CD4-positive, alpha-beta T cell treated with Interleukin-15 for 1 hour (primary cell): ENCODE measurements at places on chromosomes 13 and 19.

DNA sequence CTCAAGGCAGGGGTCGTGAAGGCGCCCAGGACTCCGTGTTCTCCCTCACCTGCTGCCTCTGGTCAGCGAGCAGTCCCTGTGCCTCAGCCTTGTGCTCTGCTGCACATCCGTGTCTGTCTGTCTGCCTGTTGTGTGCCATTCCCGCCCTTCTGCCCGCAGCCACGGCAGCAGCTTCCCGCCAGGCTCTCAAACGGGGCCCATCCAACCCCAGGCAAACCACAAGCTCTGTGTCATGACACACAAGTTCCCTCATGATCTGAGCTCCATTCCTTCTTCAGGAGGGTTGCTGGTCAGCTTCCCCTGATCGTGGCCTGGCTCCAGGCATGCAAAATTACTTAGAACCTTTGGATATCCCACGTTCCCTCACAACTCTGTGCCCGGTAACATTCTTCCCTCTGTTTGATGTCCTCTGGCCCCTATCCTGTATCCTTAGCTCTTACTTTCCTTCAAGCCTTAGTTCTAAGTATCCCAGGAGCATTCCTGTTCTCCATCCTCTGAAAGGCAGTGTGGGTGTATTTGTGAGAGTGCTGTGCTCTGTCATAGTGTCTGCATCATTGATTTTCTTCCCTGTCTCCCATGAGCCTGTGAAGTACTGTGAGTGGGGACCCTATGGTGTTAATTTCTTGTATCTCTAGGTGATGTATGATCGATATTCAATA lies 3.2 kb downstream of the GPR183 start:
- DNase-seq = peak; percentile 70

DNA sequence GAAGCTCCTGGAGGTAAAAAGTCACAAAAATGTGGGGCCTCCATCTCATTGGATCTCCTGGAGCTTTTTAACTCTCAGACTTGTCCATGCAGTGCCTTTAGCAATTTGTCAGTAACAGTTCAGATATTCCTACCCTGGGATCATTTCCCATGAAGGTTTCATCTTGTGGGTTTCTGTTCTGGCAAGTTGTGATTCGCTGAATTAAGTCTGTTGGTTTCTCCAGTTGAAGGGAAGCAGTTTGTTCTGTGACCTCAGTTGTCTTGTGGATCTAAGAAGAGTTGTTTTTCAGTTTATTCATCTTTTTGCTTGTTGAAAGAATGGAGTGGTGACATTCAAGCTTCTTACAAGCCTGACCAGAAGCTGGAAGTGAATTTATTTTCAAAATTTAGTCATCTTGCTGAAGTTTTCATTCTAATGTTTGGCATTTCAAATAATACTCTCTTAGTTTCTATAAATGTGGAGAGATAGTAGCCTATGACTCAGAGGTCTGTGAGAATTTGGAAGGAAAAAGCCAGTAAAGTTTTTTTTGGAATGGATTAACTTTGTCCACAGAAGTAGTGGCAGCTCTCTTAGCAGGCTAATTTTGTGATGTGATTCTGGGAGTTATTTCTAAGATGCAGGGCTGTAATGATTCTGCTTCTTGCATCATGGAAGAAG lies 120.1 kb upstream of the CSNK1A1L start:
- DNase-seq = no peak

- no peak for DNase-seq
Observed at GRCh38 chr13:83710133-83710515, 172.2 kb downstream of the SLITRK1 start.

DNA sequence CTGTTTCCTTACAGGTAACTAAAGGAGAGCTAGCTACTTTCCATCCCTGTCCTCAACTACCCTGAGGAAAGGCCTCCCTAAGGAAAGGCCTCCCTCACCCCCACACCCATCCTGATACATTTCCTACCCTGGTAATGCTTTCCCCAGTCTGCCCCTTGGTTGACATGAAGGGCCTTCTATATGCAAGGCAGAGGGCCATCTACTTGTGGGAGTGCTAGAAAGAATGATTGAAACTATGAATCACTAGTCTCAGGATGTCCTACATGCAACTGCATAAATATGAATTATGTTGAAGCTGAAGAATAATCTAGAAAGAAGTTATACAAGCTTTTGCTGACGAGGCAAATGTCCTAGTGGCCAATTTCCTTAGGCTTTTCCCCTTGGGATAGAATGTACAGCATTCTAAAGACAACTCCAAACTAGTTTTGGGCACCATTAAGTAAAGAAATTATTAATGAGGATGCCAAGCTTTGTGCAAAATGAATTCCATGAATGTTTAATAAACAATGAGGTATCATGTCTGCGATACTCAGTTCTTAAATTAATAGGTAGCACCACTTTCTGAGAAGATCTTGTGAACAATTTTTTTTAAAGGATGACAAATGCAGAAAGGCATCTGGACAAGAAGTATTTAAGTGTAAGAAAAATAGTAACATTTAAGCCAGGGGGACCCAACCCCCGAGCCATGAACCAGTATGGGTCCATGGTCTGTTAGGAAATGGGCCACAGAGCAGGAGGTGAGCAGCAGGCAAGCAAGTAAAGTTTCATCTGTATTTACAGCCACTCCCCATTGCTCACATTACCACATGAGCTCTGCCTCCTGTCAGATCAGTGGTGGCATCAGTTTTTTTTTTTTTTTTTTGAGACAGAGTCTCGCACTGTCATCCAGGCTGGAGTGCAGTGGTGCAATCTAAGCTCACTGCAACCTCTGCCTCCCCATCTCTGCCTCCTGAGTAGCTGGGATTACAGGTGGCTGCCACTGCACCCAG lies 223.0 kb downstream of the LHFPL6 start:
- no peak for DNase-seq

- DNase-seq = peak; percentile 40
Observed at GRCh38 chr19:12665671-12666264, 774 bp downstream of the MAN2B1 start.
